ENCODE measurements at places on chromosomes 1 and 21.

DNA sequence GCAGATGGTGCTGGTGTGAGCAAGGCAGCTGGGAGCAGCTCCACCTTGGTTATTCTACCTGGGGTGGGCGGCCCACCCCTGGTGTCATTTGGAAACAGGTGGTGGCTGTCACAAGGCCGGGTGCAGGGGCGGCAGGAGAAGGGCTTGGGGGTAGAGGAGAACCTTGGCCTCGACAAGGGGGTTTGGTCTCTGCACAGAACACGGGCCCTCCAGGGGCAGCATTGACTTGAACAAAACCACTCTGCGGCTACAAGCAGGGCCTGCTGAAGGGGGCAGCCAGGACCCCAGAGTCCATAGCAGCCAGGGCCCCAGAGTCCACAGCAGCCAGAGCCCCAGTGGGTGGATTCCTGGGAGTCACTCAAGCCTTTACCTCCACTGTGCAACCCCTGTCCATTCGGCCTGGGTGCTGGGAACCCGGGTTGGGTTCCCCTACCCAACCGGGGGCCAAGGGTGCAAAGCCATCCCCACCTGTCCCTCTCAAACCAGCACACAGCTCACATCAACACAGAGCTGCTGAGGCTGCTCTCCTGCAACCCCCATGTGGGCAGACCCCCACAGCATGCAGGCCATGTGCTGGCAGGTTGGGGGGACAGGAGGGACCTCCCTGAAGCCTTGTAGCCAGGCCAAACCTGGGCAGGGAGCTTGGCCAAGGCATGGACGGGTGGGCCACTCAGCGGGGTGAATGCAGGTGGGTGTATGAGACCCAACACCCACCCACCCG, 7.7 kb downstream of the TRIM11 start:
- no peak for DNase-seq

- DNase-seq = peak; percentile 62
These were observed 26.8 kb downstream of the IFI44 start for GRCh38 chr1:78676347-78676982.

- DNase-seq = no peak
These were observed 176.9 kb upstream of the PRMT6 start for GRCh38 chr1:106879538-106879937.

GRCh38 chr1:229856009-229856650, 210.9 kb upstream of the GALNT2 start:
- DNase-seq = no peak

GRCh38 chr1:116694524-116694923, 27.0 kb upstream of the IGSF3 start:
- DNase-seq = no peak

DNA sequence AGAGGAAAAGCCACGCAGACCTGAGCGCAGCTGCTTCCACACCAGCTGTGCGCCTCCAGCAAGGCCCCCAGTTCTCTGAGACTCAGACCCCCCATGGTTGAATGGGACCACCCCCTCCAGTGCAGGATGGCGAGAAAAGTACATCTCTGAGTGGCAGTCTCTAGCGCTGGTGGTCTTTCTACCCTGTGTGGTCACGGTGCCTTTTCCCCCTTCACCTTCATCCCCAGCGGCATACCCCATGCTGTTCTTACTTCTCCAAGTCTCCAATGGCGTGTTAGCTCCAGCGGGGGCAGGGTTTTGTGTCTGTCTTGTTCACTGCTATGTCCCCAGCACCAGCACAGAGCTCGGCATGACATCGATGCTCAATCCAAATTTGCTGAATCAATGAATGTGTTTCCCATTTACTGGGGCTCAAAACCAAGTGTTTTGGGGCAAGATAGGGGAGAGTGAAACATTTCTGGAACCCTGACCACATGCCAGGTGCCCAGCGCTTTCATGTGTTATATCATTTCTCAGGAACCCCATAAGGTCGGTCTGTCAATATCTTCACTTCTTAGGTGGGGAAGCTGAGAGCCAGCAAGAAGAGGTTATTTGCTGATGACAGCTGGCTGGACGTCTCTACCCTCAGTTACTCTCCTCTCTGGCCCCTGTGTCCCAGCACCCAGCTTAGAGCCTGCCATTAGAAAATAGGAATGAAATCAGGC, 959 bp upstream of the SDC3 start:
- DNase-seq = no peak

DNA sequence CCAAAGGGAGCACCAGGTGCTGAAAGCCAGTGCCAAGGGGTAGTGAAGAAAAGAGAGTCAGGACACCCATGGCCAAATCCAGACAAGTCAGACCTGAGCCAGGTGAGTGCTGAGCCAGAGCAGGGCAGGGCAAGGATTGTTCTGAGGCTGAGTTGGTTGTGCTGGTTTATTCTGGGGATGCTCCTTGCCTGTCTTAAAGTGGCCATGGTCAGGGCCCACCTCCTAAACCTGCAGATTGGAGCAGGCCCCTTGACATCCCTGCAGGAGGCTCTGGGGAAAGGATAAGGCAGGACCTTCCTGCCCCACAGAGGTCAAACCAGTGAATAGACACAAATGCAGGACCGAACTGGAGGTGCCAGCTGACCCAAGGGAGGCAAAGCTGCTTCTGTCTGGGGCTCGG, 138.4 kb downstream of the HIVEP3 start:
- DNase-seq = no peak

GRCh38 chr21:42460391-42461184, 35.4 kb downstream of the RSPH1 start:
- no peak for DNase-seq

DNA sequence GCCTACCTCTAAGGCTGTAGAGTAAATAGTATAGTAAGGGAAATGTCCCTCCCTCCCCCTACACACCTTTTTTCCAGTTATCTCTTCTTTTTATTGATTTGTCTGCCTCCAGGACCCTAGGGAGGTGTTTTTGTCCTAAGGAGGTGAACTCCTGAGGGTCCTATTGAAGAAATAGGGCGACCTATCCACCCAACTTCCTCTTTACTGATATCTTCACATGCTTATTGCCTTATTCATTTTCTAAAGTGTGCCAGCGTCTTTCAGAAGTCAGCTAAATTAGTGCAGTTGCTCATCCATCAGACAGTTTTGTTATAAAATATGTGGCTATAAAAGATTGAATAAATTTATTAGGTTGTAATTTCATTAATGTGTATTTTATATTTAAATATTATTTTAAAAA, 5.9 kb downstream of the BACH1 start:
- no peak for DNase-seq

GRCh38 chr1:26542771-26543451, 13.3 kb downstream of the RPS6KA1 start:
- DNase-seq = no peak

- DNase-seq = no peak
These were observed 19.1 kb upstream of the HDAC1 start for GRCh38 chr1:32272557-32273390.

- DNase-seq = no peak
These were observed 235.5 kb upstream of the SGIP1 start for GRCh38 chr1:66298464-66298863.

DNA sequence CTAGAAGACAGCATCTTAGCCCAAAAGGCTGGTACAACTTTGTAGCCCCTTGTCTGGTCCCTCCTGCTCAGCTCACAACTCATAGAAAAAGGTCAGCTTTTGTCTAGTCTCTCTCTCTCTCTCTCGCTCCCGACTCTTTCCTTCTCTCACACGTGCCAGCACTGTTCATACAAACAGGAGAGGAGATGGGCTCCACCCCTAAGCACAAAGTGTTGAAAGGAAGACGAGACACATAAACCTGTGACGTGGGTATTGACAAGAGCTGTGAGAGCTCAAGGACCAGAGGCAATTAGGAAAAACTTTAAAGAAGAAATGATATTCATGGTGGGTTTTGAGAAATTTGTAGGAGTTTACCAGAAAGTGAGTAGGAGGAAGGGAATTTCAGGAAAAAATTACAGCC, 23.6 kb upstream of the KCNC4 start:
- DNase-seq = no peak

DNA sequence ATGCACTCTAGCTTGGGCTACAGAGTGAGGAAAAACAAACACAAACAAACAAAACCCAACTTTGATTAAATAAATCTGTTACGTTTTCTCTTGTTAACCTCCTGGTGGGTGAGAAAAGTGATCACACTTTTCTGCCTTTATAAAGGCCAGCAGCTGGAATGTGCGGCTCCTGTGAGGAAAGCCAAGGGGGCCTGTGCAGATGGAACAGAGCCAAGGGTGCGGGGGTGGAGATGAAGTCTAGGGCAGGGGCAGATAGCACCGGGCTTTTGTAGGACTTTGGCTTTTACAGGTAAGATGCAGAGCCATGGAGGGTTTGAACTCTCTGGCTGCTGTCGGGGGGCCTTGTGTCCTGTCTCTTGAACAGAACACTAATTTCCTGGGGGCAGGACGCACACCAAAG, 40.7 kb upstream of the GPR37L1 start:
- DNase-seq = no peak

GRCh38 chr1:22408230-22408629, 43.4 kb upstream of the ZBTB40 start:
- DNase-seq = no peak

DNA sequence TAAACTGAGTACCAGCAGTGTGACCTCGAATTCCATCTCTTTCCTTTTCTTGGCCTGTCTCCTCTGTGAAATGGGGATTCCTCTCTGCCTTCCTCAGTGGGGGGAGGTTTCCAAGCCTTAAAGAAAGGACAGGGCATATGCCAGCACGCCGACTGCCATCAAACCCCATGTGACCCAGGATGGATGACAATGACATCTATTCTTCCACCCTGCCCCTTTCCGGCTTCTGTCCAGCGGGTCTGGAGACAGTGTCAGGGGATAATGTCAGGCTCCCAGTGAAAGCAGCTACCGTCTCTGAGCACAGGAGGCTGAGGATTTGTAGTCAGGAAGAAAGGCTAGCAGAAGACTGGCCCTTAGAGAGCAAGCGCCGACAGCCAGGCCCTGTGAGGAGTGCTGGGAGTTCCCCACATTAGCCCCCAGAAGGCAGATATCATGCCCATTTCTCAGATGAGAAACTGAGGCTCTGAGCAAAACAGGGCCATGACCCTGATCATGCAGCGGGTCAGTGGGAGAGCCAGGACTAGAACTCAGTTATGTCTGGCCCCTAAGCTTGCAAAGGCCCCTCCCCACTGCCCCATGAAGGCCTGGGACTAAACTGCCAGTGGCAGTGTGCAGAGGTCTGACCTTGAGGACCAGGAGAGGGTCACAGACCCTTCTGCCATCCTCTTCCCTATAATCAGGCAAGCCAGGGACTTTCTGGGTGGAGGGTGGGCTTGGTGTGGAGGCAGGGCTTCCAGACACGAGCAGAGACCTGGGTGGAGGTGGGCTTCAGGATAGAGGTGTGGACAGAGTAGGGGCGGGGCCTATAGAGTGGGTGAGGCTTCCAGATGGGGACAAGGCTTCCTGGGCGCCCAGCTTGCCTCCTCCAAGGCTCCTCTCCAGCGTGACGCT, 30.1 kb downstream of the CDCA8 start:
- DNase-seq = no peak

- no peak for DNase-seq
These were observed 19.0 kb upstream of the POGZ start for GRCh38 chr1:151478140-151478812.

DNA sequence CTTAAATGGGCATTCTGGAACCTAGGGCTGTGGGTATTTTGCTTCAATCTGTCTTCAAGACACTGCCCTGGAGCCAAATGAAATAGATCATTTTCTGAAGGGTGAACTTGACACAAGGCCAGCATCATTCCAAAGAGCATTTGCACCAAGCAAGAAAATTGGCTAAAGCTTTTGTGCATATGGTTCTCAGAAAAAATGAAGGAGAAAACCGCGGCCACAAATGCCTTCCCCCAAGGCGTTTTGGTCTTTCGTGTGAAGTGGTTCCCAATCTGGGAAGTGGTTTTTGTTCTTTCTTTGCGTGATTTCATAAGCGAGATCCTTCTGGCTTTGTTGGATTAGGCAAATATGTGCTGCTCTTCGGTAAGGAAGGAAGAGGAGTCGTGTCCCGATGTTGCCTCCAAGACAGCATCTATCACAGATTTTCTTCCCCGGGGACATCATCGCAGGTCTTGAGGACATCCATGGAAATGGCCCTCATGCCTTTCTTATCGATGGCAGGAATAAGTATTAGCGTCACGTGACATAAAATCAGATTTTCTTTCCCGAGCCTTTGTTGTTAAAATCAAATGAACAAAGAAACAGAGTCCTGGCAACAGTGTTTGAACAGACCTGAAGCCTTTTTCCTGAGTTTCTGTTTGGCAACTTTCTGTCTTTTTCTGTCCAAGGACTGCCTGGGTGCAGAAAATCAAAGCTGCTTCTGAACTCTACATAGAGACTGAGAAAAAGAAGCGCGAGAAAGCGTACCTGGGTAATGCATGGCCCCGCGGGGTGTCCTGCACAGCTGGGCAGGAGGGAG, 31.0 kb downstream of the ATP5PO start:
- no peak for DNase-seq

DNA sequence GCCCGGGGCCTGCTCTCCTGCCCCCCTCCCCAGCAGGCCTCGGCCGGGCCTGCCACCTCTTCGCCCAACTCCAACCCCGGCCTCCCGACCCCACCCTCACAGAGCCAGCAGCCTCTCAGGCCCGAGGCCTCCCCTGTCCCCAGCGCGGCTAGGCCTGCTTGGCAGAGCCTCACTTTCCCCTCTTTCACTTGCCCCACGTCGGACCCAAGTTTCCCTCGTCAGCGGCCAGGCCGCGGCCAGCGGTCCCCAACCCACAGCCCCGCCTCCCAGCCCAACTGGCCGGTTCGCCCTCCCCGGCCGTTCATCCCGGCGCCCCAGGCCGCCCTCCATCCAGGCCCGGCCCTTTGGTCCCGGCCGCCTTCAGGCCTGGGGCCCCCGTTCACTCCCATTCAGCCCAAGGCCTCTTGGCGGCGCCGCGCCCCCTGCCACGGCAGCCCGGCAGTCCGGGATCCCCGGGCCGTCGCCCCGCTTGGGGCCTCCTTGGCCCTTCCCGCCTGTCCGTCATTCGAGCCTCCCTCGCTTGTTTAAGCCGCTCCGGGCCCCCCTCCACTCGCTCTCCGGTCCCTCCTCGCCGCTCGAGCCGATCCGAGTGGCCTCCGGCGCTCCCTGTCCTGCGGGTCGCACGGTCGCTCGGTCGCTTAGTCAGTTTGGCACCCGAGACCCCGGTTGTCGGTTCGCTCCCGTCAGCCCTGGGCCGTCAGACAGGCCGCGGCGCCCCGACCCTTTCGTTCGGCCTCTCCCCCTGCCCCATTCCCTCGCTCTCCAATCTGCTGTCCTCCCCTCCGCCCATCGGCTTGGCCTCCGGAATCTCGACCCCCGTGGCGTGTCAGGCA, 1.4 kb downstream of the LRRC41 start:
- peak; percentile 52 for DNase-seq

DNA sequence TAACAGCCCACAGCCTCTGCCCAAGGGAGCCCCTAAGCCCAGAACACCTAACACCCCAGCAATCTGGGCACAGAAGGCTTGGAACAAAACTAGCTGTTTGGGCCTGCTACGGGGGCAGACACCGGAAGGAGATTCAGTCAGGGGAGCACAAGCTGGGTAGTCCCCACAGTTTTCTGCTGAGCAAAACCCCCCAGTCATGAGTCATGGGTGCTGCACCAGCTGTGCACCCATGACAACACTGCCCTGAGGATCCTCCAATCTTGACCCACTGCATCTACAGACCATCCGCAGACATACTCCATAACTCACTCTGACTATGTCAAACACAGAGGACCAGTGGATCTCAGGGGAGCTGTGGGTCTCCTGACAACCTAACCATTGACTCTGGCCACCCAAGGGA, 105.1 kb downstream of the LRIG2 start:
- no peak for DNase-seq

DNA sequence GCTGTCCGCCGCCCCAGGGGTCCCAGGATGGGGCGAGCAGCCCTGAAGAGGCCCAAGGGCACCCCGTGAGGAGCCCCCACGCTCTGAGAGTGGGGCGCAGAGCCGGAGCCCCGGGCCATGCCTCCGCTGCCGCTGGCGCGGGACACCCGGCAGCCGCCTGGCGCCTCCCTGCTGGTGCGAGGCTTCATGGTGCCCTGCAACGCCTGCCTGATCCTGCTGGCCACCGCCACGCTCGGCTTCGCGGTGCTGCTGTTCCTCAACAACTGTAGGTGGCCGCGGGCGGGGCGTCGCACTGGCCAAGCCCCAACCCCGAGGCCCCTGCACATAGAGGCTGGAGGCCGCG, 14.5 kb downstream of the AGRN start:
- no peak for DNase-seq

Measured in activated CD4-positive, alpha-beta T cell treated with anti-CD3 and anti-CD28 coated beads, Interleukin-2, Interleukin-4, amounts not matched to agents 100 ng/mL and 50 ng/mL, durations not matched to agents 16 hours and 8 hours (primary cell).